ENCODE measurements at places on chromosomes 16 and 17.
A peak's percentile ranks its signal among the peaks of the same experiment; 100 is the strongest.

- DNase-seq: no peak
Observed at GRCh38 chr17:63140255-63140654, 174.2 kb downstream of the TANC2 start.

GRCh38 chr17:51764387-51764971, 394.0 kb downstream of the CA10 start:
- DNase-seq: no peak

DNA sequence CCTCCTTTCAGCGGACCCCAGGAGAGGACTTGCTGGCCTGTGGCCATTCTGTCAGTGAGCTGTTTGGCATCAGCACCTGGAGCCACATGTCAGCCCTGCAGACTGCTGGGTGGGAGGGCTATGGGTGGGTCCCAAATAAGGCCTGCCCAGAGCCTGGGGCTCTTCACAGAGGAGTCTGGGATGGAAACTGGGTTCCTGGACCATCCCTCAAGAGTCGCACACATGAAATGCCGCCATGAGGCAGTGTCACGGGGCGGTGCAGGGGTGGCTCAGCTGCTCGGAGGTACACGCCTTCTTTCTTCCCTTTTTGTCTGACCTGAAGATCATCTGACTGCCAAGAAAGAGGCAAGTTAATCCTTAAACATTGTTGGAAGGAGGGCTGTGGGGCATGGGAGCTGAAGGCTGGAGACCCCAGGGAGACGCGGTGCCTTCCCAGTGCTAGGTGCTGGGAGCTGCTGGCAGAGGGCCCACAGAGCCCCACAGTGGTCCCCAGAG, 14.8 kb downstream of the MPRIP start:
- peak; percentile 49 for DNase-seq

GRCh38 chr16:12211870-12212690, 235.5 kb downstream of the SNX29 start:
- no peak for DNase-seq

DNA sequence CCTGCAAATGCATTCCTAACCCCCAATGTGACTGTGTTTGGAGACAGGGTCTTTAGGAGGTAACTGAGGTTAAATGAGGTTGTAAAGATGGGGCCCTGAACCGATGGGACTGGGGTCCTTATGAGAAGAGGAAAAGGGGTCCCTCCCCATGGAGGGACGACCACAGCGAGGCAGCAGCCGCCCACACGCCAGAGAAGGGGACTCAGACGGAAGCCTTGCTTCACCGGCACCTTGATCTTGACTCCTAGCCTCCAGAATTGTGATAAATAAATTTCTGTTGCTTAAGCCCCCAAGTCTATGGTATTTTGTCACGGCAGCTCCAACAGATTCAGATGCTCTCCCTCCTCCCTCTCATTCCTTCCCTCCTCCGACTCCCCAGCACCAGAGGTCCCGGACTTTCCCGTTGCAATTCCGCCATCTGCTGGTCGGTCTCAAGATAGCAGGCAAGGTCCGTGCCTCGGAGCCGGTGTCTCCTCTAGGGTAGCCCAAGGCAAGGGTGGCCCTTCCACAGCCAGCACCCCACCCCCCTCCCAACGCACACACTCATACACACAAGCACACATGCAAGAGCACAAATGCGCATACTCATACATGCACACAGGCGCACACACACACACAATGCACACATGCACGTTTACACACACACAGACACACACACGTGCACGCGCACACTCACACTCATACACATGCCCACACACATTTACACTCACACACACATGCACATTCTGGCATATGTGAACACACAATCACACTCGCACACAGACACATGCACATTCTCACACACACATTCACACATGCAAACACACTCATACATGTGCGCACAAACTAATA, 23.1 kb upstream of the C16orf78 start:
- DNase-seq: no peak

DNA sequence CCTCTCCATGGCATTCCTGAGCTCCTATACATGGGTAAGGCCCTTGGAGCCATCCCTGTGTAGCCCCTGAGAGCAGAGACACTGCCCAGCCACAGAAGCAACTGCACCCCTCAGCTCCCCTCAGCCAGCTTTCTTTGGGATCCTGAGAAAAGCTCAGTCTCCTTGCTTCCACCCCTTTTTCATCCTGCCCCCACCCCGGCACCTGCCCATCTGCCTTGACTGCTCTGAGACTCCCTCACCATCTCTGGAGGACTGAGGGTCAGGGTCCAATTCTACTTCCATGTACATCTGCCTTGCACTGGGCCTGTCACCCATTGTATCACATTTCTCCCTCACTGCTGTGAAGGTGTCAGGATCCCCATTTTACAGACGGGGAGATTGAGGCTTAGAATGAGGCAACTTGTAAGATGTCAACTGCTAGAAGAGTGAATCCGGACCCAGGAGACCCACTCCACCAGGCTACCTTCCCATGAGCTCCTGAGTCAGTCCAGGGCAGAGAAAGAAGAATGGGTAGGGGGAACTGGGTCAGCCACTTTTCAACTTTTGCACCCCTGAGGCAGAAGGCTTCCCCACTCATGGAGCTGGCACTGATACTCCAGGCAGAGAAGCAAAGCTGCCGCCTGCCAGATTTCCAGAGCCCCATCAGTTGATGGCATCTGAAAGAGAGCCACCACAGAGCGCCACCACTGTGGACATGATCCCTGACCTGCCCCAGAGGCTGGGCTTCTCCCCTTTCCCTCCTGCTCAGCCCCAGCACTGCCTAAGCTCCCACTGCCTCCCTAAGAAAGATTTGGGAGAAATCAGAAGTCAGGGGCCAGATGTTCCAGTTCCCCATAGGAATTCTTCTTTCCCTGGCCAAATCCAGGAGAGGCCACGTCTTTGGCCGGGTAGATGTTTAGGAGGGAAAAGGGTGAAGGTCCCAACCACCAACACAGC, 135.4 kb downstream of the TMEM132E start:
- DNase-seq: no peak

GRCh38 chr17:50850640-50851039, 15.3 kb downstream of the WFIKKN2 start:
- DNase-seq: no peak

DNA sequence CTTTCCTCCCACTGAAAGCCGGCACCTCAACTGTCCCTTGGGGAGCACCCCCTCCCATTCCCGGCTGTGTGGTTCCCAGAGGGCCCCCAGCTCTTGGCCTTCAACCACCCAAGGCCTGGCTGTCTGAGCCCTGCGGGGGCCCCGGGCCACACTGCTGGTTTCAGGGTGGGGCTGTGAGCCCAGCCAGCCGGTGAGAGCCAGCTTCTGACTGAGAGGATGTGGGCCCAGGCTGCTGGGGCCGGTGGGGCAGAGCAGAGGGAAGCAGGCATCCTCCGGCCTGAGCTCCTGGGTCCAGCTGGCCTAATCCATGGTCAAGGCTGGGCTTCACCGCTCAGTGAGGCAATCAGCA, 875 bp upstream of the LGALS3BP start:
- DNase-seq: no peak

DNA sequence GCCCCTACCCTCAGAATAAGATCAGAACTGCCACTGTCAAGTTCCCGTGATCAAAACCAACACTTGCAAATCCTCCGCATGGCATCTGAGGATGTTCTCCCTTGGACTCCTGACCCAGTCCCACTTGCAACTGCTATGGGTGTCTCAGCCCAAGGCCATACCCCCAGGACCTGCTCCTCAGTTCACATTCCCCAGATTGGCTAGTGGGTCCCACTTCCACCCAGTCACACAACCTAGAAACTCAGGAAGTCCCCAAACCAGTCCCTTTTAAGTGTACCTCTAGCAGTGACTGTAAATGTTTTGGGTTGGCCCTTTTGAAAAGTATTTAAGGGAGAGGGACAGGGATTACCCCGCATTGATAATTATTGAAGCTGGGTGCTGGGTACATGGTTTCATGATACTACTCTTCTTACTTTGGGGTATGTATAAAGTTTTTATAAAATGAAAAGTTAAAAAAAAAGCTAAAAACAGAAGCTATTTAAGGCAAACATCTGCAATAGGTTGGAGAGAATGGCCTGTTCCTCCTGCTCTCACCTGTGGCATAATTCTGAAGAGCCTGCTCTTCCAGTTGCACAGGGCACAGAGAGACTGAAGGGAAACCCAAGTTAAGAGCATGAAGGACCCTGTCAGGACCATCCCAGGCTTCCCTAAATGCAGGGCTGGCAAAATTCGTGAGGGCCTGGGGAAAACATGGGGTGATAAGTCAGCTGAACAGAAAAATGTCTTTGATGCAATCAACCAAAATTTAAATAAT, 42.5 kb downstream of the ERN1 start:
- no peak for DNase-seq

- no peak for DNase-seq
Observed at GRCh38 chr16:4002121-4002520, 114.1 kb downstream of the ADCY9 start.

- DNase-seq: no peak
Observed at GRCh38 chr17:39231591-39232551, 6.1 kb upstream of the STAC2 start.

DNA sequence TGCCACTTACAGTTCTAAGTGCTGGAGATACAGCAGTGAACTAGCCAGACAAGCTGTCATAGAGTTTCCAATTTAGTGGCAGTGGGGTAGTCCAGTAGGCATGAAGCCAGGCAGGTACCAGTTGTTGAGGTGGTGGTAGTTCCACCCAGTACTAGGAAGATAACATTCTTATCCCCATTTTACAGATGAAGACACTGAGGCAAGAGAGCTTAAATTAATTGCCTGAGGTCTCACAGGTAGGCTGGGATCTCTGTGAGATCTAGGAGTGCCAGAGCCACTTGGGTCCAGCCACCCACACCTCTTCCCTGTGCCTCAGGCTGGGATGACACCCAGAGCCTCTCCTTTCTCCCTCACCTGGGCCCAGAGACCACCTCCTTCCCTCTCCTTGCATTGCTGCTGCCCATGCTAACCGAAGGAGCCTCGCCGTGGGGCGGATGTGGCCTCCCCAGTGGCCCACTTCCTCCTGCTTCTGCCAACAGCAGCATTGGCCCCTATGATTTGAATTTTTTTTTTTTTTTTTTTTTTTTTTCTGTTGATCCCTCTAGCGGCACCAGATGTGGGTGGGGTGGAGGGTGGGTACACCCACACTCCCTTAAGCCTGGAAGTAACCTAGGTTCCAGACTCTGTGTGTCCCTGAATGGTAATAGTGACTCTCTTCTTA, 114.0 kb downstream of the PRKCB start:
- peak; percentile 45 for DNase-seq

GRCh38 chr16:65289022-65289421, 167.2 kb upstream of the CDH11 start:
- no peak for DNase-seq

- DNase-seq: no peak
Observed at GRCh38 chr16:87961623-87962022, 10.4 kb downstream of the BANP start.

- DNase-seq: no peak
Observed at GRCh38 chr17:73867056-73867455, 222.8 kb upstream of the SDK2 start.

DNA sequence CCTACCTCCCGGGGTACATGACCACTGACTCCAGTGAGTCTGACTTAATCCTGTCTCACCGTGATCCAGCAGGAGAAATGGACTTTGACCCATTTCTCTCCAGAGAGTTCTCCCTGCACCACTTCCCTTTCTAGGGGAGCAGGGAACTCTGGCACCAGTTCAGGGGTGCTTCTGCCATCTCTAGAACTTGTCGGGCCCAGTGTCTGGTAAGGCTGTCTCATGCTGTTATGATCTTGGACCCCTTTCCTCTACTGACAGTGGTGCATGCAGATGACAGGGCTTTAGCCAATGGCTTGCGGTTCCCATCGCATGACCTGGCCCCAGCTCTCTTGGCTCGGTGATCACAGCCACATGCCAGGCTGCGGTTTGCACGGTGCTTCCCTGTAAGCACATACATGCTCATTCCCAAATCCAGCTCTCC, 62.0 kb downstream of the SLC39A11 start:
- DNase-seq: no peak

DNA sequence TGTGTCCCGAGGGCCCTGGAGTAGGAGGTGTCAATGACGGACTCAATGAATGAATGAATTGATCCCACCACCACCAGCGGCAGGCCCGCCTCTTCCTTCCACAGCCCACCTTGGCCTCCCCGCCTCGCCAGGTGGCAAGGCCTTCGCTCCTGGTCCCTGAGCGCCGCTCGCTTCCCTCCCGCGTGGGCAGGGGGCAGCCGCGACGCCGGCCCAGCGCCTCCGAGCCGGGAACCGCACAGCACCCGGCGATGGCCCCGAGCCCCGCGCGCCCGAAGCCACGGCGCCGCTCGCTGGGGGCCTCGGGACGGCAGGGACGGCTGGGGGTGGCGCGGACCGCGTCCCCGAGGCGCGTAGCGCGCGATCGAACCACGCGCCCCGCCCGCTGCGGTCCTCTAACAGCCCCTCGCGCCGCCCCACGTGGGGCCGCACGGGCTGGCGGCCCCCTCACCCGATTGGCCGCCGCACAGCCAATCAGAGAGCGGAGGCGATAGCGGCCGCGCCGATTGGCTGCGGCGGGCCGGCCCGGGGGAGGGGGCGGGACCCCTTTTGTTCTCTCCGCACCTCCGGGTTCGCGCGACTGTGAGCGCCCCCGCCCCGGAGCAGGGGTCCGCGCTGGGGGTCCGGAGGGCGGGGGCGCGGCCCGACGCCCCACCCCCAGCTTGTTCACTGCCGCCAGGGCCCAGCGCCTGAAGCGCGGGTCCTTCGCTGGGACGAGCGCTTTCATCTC, 31.4 kb downstream of the ACTG1 start:
- no peak for DNase-seq

DNA sequence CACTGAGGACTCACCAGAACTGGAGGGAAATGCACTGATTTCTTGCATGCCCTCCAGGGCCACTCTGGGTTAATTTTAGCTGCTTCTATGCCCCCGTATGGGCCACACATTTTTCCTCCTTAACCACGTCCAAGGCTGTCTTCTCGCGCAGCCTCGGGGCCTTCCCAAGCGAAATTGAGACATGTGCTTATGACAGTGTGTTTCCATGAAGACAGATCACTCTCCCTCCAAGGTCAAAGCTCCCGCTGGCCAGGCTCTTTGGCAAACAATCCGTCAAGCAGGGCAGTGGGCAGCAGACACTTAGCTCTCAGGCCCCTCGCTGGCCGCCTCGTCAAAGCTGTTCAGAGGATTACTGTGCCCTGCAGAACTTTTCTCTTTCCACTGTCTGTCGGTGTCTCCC, 243.0 kb upstream of the N4BP1 start:
- DNase-seq: no peak
